Stimulated activated CD8-positive, alpha-beta memory T cell treated with anti-CD3 and anti-CD28 coated beads, Interleukin-7, amount 100 ng/mL, for 48 hours (primary cell): ENCODE measurements at places on chromosomes 5 and 9.

DNA sequence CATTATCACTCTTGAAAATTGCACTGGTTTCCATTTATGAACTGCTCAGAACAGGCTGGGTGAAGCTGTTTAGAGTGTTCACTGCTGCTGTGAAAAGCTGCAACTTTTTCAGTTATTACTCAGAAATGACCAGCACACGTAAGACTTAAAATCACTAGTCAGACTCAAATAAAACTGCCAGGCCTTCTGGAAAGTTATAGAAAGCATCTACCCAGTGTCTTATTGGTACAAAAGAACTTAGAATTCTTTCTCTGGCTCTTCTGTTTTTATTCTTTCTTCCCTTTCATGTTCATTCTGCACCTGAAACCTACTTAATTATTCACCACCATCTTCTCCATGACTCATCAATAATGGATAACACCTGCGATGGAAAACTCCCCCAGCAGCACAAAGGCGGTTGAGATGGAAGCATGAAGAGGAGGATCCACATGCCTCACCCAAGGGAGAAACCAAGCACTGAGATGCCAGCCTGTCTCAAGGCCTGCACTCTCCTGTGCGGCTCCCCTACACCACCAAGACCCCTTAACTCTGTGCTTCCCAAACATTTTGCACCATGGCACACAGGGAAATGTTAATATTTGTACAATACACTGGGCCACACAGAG is 171.9 kb downstream of the ENTREP1 start:
- no peak for DNase-seq

DNA sequence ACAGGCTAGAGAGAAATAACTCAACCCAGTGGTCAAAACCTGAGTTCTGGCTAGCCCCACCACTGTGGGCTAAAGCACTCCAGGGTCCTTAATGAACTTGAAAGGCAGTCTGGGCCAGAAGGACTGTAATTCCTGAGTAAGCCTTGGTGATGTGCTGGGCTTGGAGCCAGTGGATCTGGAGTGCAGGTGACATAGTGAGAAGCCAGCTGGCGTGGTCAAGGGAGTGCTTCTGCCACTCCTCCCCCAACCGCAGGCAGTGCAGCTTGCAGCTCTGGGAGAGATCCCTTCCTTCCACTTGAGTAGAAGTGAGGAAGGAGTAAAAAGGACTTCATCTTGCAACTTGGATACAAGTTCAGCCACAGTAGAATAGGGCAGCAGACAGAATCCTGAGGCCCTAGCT is 424.0 kb downstream of the CDH18 start:
- no peak for DNase-seq

DNA sequence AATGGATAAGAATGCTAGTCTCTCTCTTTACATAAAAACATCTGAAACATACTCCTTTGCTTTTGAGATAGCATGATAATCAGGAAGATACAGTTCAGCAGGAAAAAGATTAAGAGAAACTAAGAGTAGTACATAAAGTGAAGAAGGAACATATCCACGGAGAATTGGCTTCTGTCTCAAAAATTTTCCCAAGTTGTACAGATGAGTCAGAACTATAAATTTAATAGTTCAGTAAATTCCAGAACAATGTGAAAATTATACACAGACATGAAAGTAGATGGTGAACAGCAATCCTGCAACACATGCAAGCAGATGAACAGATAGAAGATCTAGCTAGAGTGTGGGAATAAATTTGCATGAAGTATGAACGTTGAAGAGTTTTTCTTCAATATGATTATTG is 691.4 kb upstream of the RIOK2 start:
- DNase-seq = no peak

GRCh38 chr9:121674952-121675351 is 23.5 kb downstream of the DAB2IP start:
- DNase-seq = no peak

GRCh38 chr9:35725362-35725761 is 6.6 kb downstream of the TLN1 start:
- no peak for DNase-seq

DNA sequence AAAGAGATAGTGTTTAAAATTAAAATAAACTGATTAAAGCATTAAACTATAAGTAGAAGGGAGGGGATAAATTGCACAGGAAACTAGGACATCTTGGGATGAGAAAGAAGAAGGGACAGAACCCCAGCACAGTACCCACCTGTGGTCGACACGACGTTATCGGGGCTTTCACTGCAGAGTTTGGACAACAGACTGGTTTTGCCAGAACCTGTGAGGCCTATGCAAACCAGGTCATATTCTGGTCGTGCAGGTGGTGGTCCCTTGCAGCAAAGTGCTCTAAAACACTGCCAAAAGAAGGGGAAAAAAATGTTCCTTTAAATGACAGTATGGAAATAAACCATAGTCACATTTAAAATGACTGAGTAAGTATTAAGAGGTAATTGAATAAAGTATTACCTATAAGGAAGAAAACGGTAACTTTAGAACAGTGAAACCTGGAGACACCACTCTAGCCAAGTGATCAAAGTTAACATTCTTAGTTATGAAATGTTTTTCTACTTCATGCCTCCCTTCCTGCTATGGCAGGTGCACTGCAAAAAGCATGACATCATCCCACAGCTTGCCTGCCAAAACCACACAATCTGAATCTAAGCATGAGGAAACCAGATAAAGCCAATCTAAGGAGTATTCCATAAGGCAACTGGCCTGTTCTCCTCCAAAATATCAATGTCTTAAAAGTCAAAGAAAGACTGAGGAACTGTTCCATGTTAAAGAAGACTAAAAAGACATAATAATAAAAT is 138.6 kb downstream of the ARL15 start:
- DNase-seq = no peak

- DNase-seq = no peak
Measured at GRCh38 chr5:40033411-40033810, 608.6 kb upstream of the DAB2 start.

DNA sequence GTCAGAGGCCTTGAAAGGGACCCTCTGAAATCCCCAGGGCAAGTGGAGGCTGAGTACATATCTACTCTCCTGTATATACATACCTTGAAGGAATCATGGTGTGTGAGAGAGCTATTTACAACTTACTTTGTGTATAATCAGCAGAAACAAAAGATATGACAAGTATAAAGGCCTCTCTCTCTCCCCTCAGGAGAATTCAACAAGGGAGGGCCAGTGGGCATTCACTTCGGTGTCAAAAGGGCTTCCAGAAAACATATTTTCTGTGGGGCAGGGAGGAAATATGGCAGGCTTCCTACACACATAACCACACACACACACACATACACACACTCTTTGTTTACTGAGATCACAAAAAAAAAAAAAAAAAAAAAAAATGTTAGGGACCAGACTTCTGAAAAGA is 181.7 kb downstream of the BNC2 start:
- no peak for DNase-seq

DNA sequence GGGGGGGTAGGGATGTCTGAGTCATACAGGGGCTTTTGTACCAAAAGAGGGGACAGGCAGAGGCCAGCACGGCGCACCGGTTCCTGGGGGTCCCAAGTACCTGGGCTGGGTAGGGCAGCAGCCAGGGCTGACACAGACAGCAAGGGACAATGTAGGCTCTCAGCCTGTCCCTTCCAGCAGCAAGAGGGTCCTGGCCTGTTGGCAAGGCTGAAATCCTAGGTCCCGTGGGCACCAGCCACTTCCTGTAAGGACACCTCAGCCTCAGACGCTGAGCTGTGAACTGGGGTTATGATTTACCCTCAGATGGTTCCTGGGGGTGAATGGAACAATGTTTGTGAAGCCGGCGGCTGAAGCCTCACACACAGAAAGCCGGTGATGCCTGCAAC is 41.3 kb downstream of the NACC2 start:
- DNase-seq = no peak

DNA sequence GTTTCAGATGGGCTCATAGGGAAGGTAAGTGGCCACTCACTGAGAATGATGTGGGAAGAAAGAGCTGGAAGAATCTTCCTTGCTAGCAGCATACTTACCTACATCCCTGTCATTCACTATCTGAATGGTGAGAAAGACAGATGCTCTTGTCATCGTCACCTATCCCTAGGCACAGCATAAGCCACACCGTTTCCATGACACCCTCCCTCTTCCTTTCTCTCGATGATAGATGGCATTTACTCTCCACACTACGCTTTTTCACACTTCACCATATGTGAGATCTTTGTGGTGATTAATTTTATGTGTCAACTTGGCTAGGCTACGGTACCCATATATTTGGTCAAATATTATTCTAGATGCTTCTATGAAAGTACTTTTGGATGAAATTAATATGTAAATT is 44.4 kb upstream of the FER start:
- no peak for DNase-seq

GRCh38 chr9:123998278-123998925 is 13.2 kb upstream of the LHX2 start:
- DNase-seq = no peak

GRCh38 chr9:22238809-22239684 is 207.6 kb upstream of the DMRTA1 start:
- DNase-seq = no peak

GRCh38 chr5:159402311-159402710 is 72.0 kb upstream of the IL12B start:
- no peak for DNase-seq

- DNase-seq = no peak
Measured at GRCh38 chr9:71916834-71917534, 5.5 kb downstream of the C9orf85 start.

GRCh38 chr5:94240596-94240992 is 377.8 kb downstream of the KIAA0825 start:
- DNase-seq = no peak

DNA sequence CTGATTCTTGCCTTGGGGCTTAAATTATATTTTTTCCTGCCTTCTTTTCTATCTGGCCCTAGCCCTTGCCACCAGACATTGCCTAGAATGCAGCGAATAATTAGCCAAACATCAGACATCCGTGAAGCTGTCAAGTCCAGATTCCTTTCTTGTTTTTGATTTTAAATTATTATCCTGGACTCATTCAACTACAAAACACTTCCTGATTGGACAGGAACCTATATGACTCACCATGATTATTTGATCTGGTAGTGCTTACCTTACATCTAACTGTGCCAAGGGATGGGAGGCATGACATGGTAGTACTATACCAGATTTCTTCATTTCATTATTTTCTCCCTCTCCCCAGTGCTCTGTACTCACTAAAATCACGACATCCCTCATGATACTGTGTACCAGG is 829.6 kb downstream of the TLR4 start:
- no peak for DNase-seq

DNA sequence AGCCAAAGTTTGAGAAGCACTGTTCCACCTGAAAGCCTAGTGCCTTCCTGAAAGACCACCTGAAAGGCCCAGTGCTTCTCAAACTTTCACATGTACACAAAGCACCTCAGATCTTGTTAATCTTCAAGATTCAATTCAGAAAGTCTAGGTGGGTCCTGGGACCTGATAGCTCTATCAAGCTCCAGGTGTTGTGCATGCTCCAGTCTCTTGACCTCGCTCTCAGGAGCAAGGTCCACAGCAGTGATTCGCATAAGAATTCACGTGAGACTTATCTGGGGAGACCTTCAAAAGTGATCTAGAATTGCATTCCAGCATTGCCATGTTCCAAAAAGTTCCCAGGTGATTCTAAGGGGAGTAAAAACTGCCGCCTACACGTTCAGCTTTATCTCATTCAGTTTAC is 102.1 kb downstream of the PIK3R1 start:
- no peak for DNase-seq

DNA sequence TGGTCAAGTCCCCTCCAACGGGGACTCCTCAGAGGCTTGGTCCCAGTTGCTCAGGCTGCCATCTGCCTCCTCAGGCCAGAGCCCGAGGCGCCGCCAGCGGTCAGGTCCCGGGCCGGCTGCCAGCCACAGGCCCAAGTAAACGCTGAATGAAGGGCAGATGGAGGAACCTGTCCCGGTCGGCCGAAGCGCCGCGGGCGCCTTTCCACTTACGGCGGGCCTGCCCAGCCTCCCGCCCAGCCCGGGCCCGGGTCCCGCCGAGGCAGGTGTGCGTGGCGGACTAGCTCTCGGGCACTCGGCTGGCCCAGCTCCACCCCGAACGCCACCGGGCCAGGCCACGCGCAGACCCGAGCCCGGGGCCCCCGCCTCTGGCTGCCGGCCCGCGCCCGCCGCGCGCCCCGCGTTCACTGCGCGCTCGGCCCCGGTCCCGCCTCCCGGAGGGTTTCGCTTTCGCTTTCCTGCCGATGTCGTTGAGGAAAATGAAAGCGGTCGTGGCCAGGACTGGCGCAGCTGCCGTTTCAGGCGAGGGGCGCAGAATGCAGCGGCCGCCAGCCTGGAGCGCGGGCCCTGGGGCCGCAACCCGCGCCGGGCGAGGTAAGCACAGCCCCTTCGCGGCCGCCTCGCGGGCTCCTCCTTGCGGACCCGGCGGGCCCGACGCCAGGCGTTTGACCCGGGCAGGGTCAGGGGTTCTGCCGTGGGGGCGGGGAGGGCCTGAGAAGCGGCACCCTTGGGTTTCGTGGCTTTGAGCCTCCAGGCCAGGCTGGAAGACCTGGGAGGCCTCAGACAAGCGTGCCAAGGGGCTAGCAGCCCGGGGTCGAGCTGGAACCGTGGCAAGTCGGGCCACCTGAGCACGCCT is 41.2 kb downstream of the SLC22A5 start:
- peak; percentile 72 for DNase-seq

GRCh38 chr5:169744336-169744735 is 107.3 kb downstream of the DOCK2 start:
- no peak for DNase-seq

GRCh38 chr9:131811405-131811804 is 71.5 kb upstream of the RAPGEF1 start:
- no peak for DNase-seq

- no peak for DNase-seq
Measured at GRCh38 chr9:114102484-114102883, 3.4 kb upstream of the KIF12 start.

- DNase-seq = no peak
Measured at GRCh38 chr5:154059583-154059982, 20.8 kb downstream of the MFAP3 start.

GRCh38 chr5:168765551-168766425 is 186.6 kb upstream of the PANK3 start:
- no peak for DNase-seq

- DNase-seq = no peak
Measured at GRCh38 chr5:126837906-126838539, 61.1 kb downstream of the LMNB1 start.

DNA sequence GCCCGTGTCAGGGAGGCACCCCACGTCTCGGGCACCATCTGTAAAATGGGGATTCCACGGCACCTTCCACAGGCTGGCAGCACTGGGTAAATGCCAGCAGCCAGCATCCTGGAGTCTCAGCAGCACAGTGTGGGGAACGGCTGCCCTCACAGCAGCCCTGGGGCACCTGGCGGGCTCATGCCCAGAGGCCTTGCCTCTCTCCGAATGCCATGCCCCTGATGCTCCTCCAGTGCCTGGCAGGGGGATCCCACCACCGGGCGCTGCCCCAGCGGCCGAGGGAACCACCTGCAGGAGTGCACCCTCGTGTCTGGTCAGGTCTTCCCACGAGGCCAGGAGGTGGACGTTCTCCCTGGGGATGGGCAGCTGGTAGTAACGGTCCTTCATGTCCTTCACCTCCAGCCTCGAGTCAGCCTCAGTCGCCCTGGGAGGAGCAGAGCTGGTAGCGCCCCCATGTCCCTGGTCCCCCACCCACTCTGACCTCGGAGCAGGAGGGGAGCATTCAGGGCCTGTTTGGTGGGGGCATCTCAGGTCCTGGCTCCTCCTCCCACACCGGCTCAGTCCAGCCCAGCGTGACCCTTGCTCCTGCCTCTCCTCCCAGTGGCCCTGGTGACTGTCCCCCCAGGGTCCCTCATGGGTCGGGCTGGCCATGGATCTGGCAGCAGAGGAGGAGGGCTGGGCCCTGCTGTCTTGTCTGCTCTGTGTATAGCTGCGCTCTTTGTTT is 49.9 kb upstream of the NRARP start:
- no peak for DNase-seq
